ENCODE measurements at places on chromosomes 11 and 22. TPM values are rescaled to one million over a fixed set of nuclear protein-coding genes. Genes with fewer than 3 reads are reported as not detected.

GRCh38 chr11:47155879-47156278 lies 20.8 kb downstream of the ARFGAP2 start:
- no peaks in the 10 kb centered on the region for H3K27me3 ChIP-seq
- no peak overlapping the region for H3K27ac ChIP-seq
- H3K4me1 ChIP-seq, result peaks cover 4% of the 10 kb centered on the region
- no peak overlapping the region for H3K4me3 ChIP-seq

DNA sequence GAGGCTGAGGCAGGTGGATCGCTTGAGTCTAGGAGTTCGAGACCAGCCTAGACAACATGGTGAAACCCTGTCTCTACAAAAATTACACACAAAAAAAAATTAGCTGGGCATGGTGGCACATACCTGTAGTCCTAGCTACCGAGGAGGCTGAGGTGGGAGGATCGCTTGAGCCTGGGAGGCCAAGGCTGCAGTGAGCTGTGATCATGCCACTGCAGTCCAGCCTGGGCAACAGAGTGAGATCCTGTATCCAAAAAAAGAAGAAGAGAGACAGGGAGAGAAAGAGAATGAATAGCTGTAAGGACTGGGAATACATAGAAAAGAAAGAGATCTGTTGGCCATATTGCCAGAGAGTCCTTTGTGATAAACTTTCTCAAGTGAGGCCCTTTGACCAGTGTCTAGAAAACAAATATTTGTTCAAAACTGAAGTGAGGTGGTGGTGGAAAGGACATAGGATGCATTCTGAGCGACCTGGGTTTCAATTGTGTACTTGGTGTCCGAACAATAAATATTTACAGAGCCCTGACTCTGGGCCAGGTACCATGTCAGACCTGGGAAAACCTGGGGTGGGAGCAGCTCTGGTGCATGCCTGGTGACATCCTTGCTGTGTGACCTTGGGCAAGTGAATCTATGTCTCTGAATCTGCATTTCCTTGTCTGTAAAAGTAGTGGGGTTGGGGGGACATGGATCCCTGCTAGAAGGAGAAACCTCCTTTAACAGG lies 89.6 kb upstream of the CRYBB3 start:
- 0 out of 2 replicates have a peak, but pooled peaks cover 2% of the 10 kb centered on the region for H3K27me3 ChIP-seq
- no peak overlapping the region for H3K4me3 ChIP-seq
- H3K36me3 ChIP-seq, result no peaks in the 10 kb centered on the region
- peak overlapping the region; percentile 73 for H3K27ac ChIP-seq
- peaks cover 10% of the 10 kb centered on the region for H3K4me1 ChIP-seq

DNA sequence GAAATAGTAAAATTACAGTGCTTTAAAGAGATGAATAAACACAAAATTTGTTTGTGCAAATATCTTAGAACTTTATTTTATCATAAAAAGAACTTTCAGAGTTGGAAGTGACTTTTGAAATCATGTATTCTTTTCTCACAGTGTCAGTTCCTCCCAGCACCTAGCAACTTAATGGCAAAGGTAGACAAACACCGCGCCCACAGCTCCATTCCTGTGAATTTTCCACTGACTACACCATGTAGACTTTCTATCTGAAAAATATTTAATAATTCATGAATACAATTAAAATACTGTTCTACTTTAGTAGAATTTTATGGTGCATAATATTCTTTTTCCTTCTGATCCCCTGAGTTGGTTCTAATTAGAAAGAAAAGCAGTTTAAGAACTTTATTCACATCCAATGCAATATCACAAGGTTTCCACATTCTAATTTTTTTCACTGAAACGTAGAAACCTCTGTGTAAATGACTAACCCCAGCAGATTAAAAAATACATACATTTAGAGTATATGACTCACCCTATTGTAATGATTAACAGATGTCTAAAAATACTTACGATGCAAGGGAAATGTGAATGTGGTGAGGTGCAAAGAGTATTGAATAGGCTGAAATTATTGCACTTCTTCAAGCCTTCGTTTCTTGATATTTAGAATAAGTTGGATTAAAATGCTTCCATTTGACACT lies 218.2 kb upstream of the CCDC179 start:
- no peaks in the 10 kb centered on the region for H3K27me3 ChIP-seq
- no peak for DNase-seq
- H3K4me3 ChIP-seq, result no peak overlapping the region
- H3K36me3 ChIP-seq, result no peaks in the 10 kb centered on the region

- H3K36me3 ChIP-seq, result no peaks in the 10 kb centered on the region
- DNase-seq, result no peak
- H3K4me1 ChIP-seq, result no peaks in the 10 kb centered on the region
- no peak overlapping the region for H3K27ac ChIP-seq
- H3K27me3 ChIP-seq, result no peaks in the 10 kb centered on the region
Observed at GRCh38 chr11:83493917-83494316, 207.8 kb upstream of the CCDC90B start.

DNA sequence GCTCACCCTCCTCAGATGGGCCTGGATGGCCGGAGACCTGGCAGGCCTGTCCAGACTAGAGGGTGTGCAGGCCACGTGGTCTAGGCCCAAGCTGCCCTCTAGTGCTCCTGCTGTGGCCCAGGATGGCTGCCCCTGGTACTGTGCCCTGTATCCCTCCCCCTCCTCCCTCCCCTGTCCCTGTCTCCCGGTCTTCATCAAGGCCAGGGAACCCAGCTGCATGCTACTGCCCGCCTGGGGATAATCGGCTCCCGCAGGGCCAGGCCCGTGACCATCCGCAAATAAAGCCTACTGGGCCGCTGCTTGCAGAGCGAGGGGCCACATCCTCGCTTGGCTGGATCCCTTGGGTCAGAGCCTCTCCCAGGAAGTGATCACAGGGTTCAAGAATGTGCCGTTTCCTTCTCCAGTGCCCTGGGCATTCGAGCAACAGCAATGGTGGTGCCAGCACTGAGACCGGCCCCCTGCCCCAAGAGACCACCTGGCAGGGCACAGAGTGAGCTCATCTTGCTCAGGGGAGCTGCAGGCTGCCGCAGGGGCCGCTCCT lies 51.1 kb downstream of the WNT7B start:
- H3K36me3 ChIP-seq, result no peaks in the 10 kb centered on the region
- no peak overlapping the region for H3K27ac ChIP-seq
- no peak for DNase-seq
- H3K27me3 ChIP-seq, result no peaks in the 10 kb centered on the region
- no peak overlapping the region for H3K4me3 ChIP-seq

DNA sequence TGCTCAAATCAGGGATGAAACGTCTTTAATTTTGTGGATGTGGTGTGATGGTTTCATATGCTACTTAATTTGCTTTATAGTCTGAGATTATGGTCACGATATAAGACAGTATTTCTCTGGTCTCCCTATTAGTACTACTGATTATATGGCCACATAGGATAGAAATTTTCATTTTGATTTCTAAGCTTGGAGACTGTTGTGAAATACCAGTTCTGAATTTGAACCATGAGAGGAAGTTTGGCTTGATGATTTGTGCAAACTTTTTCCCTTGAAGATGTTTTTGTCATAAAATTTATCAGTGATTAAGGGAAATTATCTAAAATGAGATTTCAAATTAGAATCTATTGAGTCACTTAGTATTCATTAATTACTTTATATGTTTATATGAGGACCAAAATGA lies 2.7 kb downstream of the RNF169 start:
- no peaks in the 10 kb centered on the region for H3K36me3 ChIP-seq
- no peak overlapping the region for H3K27ac ChIP-seq
- DNase-seq, result no peak
- H3K4me1 ChIP-seq, result peaks cover 8% of the 10 kb centered on the region
- no peaks in the 10 kb centered on the region for H3K27me3 ChIP-seq

GRCh38 chr11:10899121-10899830 lies 41.4 kb upstream of the ZBED5 start:
- no peak for DNase-seq
- no peak overlapping the region for H3K4me3 ChIP-seq
- no peaks in the 10 kb centered on the region for H3K36me3 ChIP-seq
- no peak overlapping the region for H3K27ac ChIP-seq

DNA sequence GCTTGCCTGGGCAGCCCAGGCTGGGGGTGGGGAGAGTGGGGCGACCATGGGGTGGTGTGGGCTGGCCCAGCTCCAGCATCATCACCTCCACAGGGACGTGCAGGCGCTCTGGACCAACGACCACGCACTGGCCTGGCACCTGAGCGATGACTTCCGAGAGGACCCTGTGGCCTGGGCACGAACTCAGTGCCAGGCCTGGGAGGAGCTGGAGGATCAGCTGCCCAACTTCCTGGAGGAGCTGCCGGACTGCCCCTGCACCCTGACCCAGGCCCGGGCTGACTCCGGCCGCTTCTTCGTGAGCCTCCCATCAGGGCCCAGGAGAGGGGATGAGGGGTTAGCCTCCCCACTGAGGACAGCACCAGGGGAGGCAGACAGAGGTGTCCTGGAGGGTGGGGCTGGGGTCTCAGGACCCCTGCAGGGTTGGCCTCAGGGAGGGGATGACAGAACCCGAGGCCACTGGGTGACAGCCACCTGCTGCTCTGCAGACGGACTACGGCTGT lies 3.8 kb downstream of the SUSD2 start:
- no peaks in the 10 kb centered on the region for H3K4me1 ChIP-seq
- H3K36me3 ChIP-seq, result no peaks in the 10 kb centered on the region
- no peaks in the 10 kb centered on the region for H3K27me3 ChIP-seq
- H3K4me3 ChIP-seq, result no peak overlapping the region

DNA sequence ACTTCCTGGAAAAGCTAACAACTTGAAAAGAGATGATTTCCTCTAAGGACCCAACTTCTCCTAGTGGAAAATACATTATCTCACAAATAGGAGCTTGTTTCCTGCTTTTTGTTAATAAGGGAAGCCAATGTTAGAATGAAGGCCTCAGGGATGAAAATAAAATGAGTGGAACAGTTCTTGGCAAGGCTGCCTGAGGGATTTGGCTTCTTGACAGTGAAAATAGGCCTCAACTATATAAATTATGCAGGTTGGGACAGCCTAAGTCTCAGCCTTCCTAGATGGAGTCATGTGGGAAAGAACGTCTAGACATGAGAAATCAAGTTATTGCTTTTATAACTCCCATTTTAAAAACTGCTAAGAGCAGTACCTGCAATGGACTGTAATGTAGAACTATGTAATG lies 92.8 kb upstream of the FIBIN start:
- H3K36me3 ChIP-seq, result no peaks in the 10 kb centered on the region
- peaks cover 6% of the 10 kb centered on the region for H3K4me1 ChIP-seq
- no peak overlapping the region for H3K27ac ChIP-seq
- H3K27me3 ChIP-seq, result no peaks in the 10 kb centered on the region

- DNase-seq, result no peak
- H3K4me3 ChIP-seq, result no peak overlapping the region
- no peaks in the 10 kb centered on the region for H3K36me3 ChIP-seq
- H3K27me3 ChIP-seq, result no peaks in the 10 kb centered on the region
Observed at GRCh38 chr11:110376711-110377324, 52.9 kb upstream of the FDX1 start.

GRCh38 chr11:108606070-108606469 lies 12.5 kb upstream of the EXPH5 start:
- DNase-seq, result no peak
- no peaks in the 10 kb centered on the region for H3K4me1 ChIP-seq
- no peaks in the 10 kb centered on the region for H3K27me3 ChIP-seq
- no peak overlapping the region for H3K27ac ChIP-seq
- no peaks in the 10 kb centered on the region for H3K36me3 ChIP-seq

DNA sequence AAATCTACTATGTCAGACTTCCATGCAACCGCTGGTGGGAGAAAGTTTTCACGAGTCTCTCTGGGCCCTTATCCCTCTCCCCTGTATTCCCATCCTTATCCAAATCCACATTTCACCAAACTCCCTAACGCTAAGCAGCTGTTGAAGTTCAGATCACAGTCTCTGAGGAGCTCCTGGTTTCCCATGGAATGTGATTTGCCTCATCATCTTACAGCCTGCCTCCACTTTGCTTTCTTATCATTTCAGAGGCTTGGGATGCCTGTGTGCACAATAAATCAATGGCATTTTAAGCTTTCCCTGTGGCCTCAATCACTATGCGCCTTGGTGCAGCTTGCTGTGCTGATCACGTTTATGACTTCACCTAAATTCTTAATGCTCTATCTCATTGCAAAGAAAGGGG lies 352.4 kb upstream of the FAT3 start:
- H3K4me1 ChIP-seq, result no peaks in the 10 kb centered on the region
- H3K4me3 ChIP-seq, result no peak overlapping the region
- DNase-seq, result no peak
- H3K27me3 ChIP-seq, result no peaks in the 10 kb centered on the region
- H3K36me3 ChIP-seq, result no peaks in the 10 kb centered on the region
- H3K27ac ChIP-seq, result no peak overlapping the region

GRCh38 chr11:83464160-83464944 lies 178.2 kb upstream of the CCDC90B start:
- H3K27ac ChIP-seq, result no peak overlapping the region
- no peaks in the 10 kb centered on the region for H3K4me1 ChIP-seq
- DNase-seq, result no peak
- no peaks in the 10 kb centered on the region for H3K27me3 ChIP-seq
- H3K4me3 ChIP-seq, result no peak overlapping the region
- H3K36me3 ChIP-seq, result no peaks in the 10 kb centered on the region

- no peak overlapping the region for H3K27ac ChIP-seq
- H3K36me3 ChIP-seq, result no peaks in the 10 kb centered on the region
- H3K4me1 ChIP-seq, result no peaks in the 10 kb centered on the region
- no peak for DNase-seq
Observed at GRCh38 chr11:74543991-74544390, 48.4 kb upstream of the POLD3 start.

GRCh38 chr11:106668147-106668546 lies 350.1 kb downstream of the GUCY1A2 start:
- no peaks in the 10 kb centered on the region for H3K36me3 ChIP-seq
- H3K27ac ChIP-seq, result no peak overlapping the region
- no peak for DNase-seq
- no peaks in the 10 kb centered on the region for H3K4me1 ChIP-seq
- H3K4me3 ChIP-seq, result no peak overlapping the region

DNA sequence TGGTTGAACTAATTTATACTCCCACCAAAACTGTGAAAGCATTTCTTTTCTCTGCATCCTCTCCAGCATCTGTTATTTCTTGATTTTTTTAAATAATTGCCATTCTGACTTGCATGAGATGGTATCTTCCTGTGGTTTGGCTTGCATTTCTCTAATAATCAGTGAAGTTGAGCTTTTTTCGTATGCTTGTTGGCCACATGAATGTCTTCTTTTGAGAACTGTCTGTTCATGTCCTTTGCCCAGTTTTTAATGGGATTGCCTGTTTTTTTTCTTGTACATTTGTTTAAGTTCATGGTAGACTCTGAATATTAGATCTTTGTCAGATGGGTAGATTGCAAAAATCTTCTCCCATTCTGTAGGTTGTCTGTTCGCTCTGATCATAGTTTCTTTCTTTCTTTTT lies 46.1 kb downstream of the MS4A13 start:
- no peaks in the 10 kb centered on the region for H3K36me3 ChIP-seq
- H3K4me3 ChIP-seq, result no peak overlapping the region
- no peak overlapping the region for H3K27ac ChIP-seq
- no peaks in the 10 kb centered on the region for H3K4me1 ChIP-seq
- H3K27me3 ChIP-seq, result no peaks in the 10 kb centered on the region
- DNase-seq, result no peak

The FXYD2 gene
- total RNA-seq, result 1.1 TPM

The BDNF gene
- 5.4 TPM for total RNA-seq

The SMDT1 gene
- total RNA-seq, result 36.0 TPM

The TRIM77 gene
- not detected for total RNA-seq

The MS4A15 gene
- 0.17 TPM for total RNA-seq

The NOX4 gene
- total RNA-seq, result 2.3 TPM

The CARD18 gene
- total RNA-seq, result not detected

The F2 gene
- not detected for total RNA-seq

The FUT4 gene
- 8.0 TPM for total RNA-seq

Measured in H1 (cell line).